ENCODE measurements at places on chromosomes 2 and 18.
A peak's percentile ranks its signal among the peaks of the same experiment; 100 is the strongest.

- peak; percentile 64 for DNase-seq
Observed at GRCh38 chr2:112482309-112483041, 519 bp downstream of the TTL start.

DNA sequence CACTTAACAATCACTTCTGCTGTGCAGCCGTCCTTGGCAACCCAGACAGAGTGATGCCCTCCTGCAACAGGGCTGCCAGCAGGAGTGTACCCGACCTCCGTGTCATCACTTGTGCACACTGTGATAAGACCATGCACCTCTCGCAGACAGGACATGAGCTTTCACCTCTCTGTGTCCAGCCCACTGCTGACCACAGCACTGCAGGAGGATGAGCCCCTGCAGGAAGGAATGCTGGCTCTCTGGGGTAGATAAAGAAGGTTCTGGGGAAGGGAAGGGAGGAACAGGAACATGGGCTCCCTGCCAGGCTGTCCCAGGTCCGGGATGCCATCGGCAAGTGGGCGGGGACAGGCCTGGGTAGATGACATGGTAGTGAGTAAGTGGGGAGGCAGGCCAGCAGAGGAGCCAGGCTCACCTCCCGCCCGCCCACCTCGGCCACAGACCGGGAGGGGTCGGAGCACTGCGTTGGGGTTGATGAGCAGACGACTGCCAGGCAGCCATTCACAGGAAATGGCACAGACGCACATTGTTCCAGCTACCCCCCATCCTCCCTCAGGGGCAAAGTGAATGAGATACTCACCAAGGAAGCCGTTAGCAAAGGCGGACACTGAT, 18.6 kb upstream of the COL6A3 start:
- DNase-seq = no peak

DNA sequence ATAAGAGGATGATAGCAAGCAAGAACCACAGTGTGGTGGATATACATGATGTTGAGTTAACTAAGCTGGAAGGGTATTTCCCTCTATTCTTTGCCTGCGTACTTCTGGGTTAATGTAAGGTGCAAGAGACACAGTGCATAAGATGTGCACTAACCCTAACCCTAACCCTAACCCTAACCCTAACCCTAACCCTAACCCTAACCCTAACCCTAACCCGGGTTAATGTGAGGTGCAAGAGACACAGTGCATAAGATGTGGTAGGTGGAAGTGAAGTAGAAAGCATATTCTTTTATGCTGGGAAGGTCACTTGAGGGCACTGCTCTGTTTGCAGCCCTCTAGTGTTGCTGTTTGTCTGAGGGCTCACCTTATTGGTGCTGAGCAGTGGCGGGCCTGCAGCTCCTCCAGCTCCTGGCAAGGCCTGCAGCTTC, 181.5 kb upstream of the ITGA4 start:
- DNase-seq = no peak

DNA sequence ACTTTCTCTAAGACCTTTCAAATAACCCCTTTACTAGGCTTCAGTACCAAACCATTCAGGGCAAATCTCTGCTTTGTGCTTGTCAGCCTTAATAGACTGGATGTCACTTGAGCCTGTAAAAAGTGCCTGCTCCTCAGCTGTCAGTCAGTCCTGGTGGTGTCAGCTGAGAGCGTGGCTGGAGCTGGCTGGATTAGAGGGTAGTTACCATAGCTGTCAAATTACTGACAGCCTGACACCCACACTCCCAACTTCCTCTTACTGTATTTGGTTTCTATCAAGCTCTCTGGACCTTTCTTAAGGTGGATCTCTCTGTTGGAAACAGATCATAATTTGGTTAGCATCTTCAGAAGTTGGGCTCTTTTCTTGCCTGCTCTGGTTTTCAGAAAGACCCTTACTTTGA, 371.4 kb upstream of the ATP5MC3 start:
- DNase-seq = no peak

GRCh38 chr2:237412988-237413776, 782 bp downstream of the COL6A3 start:
- no peak for DNase-seq

DNA sequence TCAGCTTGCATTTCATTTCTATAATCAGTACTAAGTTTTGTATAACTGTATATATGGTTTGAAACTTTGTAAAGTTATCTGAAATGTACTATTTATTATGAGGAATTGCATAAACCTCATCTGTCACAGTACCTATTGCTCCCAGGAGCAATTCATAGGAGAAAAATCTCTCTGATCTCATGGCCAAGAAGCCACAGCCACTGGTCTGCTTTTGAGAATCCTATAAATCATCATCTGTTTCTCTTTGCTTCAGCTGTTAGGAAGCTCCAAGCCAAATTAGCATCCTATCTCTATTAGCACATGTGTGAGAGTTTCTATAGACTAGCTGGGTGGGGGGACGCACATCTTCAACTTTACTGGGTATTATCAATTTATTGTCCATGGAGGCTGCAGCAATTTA, 210.3 kb downstream of the CYP26B1 start:
- no peak for DNase-seq

GRCh38 chr2:23448906-23449305, 63.9 kb downstream of the KLHL29 start:
- no peak for DNase-seq

- DNase-seq = no peak
Observed at GRCh38 chr2:47307066-47307465, 95.9 kb upstream of the MSH2 start.

- DNase-seq = no peak
Observed at GRCh38 chr2:195813421-195813820, 156.4 kb downstream of the SLC39A10 start.

- no peak for DNase-seq
Observed at GRCh38 chr2:53646788-53647187, 120.8 kb upstream of the CHAC2 start.

DNA sequence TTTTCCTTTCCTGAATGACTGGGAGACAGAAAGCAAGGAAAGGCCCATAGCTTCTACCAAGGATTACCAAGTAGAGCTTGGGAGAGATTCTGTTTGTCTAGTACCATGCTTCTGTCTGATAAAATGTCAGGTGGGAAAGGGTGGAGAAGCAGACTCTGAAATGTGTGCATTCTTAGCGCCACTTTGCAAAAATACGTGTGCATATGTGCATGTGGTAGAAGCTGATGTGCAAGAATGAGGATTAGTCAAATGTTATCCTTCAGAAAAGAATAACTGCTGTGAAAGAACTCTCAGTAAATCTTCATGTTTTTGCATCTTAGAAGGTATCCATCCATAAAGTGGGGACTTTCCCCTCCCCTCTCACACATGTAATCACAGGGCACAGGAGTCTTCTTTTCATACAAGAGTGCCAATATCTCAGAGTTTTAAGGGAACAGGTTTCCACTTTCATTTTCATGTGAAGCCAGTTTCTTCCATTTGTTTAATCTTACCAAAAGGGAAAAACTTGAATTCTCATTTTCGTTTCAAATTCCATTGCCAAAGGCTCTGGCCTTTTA, 15.4 kb upstream of the DGKD start:
- no peak for DNase-seq

DNA sequence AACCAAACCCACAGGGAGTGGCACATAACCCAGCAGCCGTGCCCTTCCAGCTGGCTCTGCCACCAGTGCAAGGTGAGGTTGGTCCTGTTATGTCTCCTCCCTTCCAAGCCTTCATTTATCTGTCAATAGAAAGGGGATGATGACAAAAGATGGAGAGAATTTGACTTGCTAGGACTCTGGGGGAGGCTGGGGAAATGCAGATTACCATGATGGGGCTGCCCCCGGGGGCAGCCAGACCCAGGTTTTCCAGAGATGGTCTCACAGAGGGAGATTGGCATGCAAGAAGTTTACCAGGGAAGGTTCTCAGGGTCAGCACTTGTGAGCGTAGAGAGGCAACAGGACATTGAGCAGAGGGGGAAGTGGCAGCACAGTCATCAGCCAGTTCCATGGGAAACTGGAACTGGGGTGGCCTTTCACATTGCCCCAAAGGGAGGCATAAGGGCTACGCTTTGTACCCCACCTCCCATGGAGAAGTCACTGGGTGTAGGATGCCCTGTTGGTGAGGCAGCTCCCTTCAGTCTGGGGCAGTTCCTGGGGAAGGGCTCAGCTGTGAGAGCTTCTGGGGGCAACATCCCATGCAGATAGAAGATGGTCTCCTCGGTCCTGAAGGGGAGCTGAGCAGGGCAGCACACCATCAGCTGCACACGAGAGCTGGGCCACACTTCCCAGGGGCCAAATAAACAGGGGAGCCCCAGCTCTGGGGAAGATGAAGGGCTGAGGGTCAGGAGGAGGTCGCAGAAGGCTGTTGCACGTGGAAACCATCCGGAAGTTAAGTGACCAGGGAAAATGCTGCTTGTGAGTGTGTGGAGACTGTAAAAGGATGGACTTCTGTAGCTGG, 117.8 kb upstream of the EPC2 start:
- no peak for DNase-seq

DNA sequence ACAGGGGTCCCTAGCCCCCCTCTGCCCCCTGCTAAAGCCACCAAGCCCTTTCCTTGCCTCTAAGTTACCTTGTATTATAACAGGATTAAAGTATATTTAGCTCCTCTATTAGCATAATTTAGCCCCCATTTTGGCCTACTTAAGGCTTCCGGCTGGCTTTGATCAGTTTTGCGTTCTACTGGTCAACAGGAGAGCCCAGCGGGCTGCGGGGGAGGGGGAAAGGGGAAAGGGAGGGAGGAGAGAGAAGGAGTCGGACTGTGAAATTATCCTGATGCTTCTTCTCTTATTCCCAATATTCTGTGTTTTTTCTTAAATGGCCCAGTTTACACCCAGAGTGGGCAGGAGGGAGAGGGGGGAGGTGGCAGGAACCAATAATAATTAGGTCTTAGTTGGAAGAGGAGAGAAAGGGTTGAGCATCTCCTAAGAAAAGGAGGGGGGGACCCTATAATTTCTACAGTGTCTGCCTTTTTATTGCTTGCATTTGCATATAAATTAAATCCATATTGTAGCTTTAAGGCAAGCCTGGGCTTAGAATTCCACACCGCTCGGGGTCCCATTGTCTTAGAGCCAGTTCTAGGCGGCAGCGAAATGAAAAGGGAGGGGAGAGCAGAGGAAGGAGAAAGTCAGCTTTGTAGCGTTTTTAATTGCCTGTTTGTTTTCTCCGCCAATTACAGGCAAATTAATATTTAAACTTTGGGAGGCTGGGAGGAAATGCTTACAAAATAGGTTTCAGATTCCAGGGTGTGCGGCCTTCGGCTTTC, 39.6 kb downstream of the EN1 start:
- no peak for DNase-seq

GRCh38 chr18:47898696-47899095, 31.8 kb downstream of the SMAD2 start:
- DNase-seq = no peak

GRCh38 chr18:9951022-9951859, 37.4 kb downstream of the VAPA start:
- DNase-seq = no peak

GRCh38 chr2:88626171-88627054, 851 bp downstream of the EIF2AK3 start:
- peak; percentile 69 for DNase-seq

- DNase-seq = no peak
Observed at GRCh38 chr2:149612122-149612521, 24.5 kb upstream of the MMADHC start.

DNA sequence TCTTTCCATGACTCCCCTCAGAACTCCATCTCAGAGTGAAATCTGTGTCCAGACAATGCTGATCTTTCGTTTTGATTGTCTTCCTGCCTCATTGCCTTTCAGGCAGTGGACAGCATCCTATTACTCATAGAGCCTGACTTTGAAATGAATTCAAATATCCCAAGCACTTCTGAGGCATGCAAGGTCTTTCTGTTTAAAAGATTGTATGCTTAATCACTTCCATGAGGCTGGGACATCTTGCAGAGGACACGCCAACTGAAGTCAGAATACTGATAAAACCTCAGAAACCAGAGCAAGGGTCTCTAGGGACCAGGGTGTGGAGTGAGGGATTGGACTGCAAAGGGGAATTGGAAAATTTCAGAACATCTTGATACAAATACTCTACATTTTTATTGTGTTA, 836.5 kb upstream of the ID2 start:
- no peak for DNase-seq

DNA sequence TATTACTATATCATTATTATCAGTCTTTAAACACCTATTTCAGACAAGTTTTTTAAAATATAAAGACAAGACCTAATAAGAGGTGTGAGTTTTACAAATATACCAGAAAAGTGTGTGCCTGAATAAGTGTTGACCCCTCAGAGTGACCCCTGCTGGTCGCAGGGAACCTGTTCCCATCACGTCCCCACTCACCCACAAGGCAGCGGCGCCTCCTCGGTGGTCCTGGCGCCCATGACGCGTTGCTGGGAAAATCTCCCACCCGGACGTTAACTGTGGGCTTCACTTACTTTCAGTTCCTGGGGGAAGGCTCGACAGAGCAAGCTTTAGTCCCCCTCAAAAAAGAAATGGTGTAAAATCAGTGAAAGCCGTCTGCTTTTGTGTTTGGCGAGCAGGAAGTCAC, 93.5 kb downstream of the TMEM18 start:
- DNase-seq = no peak

- peak; percentile 66 for DNase-seq
Observed at GRCh38 chr2:26346454-26347053, at the start of gene ADGRF3. Gene ADGRF3, minus strand, starts transcription at chr2:26346789. Its CDS starts 555 bp downstream, at chr2:26346234.

DNA sequence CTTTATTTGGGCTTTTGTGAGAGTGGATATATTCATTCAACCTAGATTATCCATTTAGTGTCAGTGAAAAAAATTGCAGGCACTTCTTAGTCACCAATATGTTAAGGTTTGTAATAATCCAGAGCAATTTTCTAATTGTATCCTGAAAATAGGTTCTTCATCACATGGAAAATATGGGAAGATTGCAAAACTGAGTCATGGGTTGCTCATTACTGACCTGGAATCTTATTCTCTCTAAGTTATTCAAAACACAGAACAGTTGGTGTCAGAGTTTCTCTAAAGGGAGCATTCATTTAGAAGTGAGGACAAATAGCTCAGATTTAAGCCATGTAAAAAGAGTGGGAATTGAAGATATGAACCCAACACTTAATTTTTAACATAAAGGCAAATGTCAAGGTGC, 181.3 kb downstream of the IKZF2 start:
- DNase-seq = no peak

DNA sequence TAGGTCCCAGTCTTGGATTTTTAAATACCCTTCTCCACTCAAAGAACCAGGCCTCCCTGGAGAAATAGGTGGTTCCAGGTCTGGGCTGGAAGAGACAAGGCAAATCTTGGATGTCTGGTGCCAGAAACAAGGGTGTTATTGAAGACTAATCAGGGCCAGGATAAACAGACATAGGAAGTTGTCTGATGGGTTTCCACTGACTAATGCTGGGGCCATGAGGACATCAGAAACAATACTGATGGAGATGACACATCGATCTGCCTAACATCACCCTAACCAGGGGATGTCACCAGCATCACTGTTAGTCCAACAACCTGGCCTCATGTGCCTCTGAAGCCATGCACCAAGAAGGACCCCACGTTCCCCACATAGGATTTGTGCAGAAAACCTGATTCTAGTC, 42.5 kb upstream of the GLI2 start:
- no peak for DNase-seq

DNA sequence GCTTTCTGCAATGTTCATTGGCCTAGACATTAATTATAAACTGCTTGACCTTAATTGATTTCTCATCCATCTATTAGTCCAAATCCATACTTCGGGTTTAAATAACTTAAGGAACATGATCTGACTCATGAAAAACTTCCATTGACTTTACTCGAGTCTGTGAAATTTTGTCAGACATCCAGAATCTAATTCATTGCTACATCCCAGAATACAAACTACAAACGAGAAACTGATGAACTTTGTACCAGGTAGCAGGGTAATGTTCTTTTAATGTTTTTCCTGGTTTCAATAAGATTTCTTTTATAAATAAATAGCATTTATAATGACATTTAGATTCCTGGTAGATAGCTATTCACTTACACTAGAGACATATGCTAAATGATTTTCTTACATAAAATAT, 36.0 kb upstream of the IKZF2 start:
- no peak for DNase-seq

All from sciatic nerve (tissue), 2 donors.